Aortic smooth muscle cell (primary cell): ENCODE measurements at places on chromosomes 7 and 10. TPM values are rescaled to one million over a fixed set of nuclear protein-coding genes. Genes with fewer than 3 reads are reported as not detected.

CCDC3 gene
- 7.5 and 21.1 TPM in 2 replicates for total RNA-seq

KCP gene
- under 0.01 TPM in 1 of 2 replicates, not detected in the other for total RNA-seq

NUTM2D gene
- 1.6 and 1.7 TPM in 2 replicates for total RNA-seq

SAMD9 gene
- total RNA-seq = 25.6 and 26.8 TPM in 2 replicates

CRYGN gene
- total RNA-seq = 0.12 and 0.13 TPM in 2 replicates

COL17A1 gene
- total RNA-seq = 1.3 and 1.4 TPM in 2 replicates

LIPF gene
- total RNA-seq = not detected in 2 replicates

RARRES2 gene
- not detected in 2 replicates for total RNA-seq

CUZD1 gene
- total RNA-seq = 0.13 and 0.44 TPM in 2 replicates

A1CF gene
- not detected in 2 replicates for total RNA-seq

ASB10 gene
- not detected in 2 replicates for total RNA-seq

AFAP1L2 gene
- total RNA-seq = 0.06 and 0.13 TPM in 2 replicates
